ENCODE measurements at places on chromosomes 2 and 18.

DNA sequence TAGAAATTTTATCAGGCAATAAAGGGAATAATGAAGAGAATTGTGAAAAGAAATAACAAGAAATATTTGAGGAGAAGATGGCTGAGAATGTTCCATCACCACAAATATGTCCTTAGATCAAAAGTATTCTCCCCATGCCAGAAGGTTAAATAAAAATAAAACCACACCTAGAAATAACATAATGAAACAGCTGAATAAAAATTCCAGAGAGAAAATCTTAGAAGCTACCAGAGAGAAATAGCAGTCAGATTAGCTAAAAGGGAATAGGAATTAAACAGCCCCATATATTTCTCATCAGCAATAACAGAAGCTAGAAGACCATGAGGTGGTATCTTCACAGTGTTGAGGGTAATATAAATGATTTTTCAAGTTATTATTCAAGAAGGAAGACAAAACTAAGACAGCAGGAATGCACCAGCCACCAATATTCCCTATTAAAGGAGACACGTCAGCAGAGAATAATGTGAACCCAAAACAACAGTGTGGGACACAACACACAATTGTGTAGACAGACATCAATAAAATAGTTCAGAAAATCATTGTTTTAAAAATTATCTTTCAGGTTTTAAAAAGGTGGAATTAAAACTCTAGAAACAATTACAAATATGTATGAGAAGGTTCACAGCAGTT lies 82.0 kb upstream of the NEDD4L start:
- DNase-seq = no peak

DNA sequence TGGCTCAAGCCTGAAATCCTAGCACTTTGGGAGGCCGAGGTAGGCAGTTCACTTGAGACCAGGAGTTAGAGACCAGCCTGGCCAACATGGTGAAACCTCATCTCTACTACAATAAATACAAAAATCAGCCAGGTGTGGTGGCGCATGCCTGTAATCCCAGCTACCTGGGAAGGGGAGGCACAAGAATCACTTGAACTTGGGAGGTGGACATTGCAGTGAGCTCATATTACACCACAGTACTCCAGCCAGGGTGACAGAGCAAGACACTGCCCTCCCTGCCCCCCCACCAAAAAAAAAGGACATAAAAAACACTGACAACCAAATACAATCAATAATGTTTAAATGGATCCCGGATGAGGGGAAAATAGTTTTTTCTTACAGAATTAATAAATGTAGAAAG lies 7.8 kb downstream of the TIA1 start:
- no peak for DNase-seq

DNA sequence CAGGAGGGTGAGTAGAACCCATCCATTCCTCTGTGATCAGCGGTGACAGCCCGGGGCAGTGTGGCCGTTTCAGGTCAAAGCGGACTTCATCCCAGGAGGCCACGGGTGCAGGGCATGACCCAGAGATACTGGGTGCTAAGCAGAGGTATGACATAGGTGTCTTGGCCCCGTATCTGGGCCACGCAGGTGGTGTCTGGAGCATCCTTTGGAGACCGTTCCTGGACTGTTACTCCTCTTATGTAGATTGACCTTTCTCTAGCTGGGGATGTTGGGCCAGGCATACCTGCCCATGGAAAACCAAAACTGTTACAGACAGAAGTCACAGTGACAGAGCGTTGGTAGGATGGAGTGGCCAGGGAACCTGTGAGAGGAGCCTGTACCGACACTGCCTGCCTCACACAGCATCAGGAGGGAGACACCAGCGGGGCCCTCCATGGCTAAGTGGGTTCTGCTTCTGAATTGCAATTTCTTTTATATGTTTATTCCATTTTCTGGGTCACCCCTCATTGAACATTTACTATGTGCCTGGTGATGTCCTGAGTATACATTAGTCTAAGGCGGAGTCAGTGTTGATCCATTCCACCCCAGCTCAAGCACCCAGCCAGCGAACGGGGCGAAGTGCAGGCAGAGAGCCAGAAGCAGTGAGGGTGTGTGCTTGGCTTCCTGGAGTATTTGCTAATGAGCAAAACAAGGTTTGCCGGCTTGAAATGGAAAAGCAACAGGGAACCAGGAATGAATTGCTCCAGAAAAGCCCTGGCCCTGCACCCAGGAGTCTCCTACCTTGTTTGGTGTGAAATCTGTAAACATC lies 141.7 kb downstream of the SH3RF3 start:
- no peak for DNase-seq

GRCh38 chr2:74222300-74222650 lies 23.9 kb downstream of the MTHFD2 start:
- no peak for DNase-seq

GRCh38 chr2:100625717-100626116 lies 62.9 kb downstream of the PDCL3 start:
- DNase-seq = no peak

GRCh38 chr18:78981394-78981831 lies 1.8 kb downstream of the SALL3 start:
- DNase-seq = no peak

GRCh38 chr2:101277111-101277510 lies 24.4 kb downstream of the CNOT11 start:
- DNase-seq = no peak

- no peak for DNase-seq
These were observed 20.7 kb downstream of the RAMP1 start for GRCh38 chr2:237879991-237880560.

- DNase-seq = no peak
These were observed 112.8 kb downstream of the UPP2 start for GRCh38 chr2:158214431-158214830.

DNA sequence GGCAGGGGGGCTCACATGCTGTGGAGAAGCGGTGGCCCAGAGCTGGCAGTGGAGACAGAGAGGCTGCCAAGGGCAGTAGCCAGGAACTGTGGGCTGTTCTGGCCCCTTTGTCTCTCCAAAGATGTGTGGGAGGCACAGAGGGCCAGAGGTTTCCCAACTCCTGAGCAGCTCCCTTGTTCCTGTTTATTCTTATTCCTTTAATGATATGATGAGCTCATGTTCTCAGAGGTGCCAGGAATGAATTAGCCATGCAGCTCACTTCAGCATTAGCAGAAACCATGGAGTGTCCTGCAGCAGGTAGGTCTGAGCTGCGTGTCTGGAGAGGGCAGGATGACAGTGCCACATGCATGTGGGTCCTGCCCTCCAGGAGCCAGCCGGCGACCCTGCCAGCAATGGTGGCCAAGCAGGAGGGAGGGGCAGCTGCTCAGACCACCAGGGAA lies 77.9 kb upstream of the FZD7 start:
- DNase-seq = no peak

GRCh38 chr2:134582547-134582899 lies 136.3 kb downstream of the TMEM163 start:
- DNase-seq = no peak

DNA sequence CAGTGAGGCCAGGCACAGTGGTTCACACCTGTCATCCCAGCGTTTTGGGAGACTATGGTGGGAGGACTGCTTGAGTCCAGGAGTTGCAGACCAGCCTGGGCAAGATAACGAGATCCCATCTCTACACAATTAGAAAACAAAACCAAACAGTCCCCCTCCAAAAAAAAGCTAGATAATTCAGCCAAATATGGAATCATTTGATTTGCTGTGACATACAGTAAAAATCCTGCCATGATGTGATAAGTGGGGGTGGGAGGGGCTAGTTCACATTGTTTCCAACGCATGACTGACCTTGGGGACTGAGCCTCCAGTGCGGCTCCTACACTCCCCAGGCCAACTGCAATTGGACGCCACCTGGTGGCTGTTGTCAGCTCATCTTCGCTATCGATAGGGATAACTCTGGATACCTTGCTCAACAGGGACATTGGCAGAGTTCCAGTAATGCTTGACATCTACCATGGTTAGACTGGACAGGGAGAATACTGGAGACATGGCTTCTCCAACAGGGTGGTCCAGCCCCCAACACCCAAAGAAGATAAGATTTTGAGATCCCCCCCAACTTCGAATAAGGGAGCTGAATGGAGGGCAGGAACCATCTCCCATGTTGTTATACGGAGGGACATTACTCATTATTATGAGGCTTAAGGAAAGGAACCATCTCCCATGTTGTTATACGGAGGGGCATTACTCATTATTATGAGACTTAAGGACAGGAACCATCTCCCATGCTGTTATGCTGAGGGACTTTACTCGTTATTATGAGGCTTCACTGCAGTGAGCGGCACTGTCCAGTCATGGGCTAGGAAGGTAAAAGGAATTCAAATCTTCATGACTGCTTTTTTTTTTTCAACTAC lies 135.9 kb downstream of the TGIF1 start:
- DNase-seq = no peak

GRCh38 chr2:207869784-207870778 lies 100.4 kb upstream of the FZD5 start:
- DNase-seq = peak; percentile 78

DNA sequence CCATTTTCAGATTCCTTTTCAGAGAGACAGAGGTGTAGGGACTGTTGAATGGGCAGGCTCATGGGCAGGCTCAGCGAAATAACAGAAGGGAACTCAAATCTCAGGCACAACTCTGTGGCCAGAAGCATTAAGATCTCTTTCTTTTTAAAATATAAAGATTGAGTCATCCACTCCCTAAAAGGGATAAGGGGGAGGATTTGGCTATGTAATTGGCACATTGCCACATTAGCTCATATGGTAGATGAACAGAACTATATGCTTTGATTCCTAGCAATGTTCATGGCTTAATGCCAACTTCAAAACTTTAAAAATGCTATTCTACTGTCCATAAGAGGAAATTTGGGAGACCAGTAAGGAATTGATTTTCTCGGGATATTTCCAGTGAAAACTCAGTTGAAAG lies 53.8 kb upstream of the SLC5A7 start:
- DNase-seq = no peak

DNA sequence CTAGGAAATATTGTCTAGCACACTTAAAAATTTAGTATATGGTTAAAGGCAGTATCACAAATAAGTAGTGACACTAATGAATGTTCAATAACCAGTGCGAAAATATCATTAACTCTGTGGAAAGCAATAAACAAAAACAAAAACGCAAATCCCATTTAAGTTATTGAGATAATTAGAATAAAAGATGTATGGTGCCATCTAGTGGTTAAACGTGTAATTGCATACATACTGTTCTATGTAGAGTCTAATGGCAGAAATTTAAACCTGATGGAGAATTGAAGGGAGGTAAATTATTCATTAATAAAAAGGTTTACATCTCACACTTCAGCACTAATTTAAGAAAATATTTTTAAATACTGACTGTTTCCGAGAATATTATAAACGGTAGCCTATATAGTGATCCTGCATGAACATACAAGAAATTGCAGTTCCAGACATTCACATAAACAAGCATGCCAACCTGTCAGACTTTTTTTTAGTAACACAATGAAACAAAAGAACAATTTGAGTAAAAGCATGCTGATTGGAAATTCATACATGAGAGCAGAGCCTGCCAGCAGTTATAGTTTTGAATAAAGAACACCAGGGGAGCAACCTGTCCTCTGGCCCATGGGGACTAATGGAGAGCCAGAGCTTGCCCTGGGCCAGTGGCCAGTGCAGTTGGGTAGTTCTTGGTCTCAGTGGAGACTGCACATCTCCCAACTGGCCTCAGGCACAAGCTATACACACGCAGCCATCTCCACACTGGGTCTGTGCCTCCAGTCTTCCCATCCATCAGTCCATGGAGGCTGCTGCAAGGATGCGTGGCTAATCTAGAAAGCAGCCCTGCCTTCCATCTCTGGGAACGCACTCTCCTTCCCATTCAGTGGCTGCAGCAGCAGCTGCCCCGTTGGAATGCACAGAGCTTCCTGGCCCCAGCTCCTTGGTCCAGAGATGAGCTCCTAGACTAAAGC lies 28.0 kb downstream of the GCG start:
- DNase-seq = no peak

DNA sequence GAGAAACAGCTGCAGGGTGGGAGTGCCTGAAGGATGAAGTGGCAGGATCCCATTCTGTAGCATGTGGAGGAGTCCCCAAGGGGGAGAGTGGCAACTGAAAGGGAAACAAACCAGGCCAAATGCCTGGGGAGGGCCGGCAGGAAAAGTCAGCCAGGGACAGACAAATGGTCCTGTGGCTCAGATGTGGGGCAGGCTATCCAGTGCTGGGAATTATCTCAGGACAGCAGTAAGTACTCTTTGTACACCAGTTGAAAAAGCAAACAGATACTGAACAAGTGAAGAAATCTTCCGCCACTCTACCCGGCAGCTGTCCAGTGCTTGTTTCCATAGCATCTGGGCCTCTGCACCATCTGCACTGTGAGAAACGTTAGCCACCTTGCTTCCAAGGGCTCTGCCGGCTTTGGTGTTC lies 408.9 kb downstream of the LRATD1 start:
- no peak for DNase-seq

- DNase-seq = no peak
These were observed 424.4 kb upstream of the ID2 start for GRCh38 chr2:8257502-8257901.

GRCh38 chr18:53887447-53887846 lies 337.0 kb downstream of the MBD2 start:
- no peak for DNase-seq

DNA sequence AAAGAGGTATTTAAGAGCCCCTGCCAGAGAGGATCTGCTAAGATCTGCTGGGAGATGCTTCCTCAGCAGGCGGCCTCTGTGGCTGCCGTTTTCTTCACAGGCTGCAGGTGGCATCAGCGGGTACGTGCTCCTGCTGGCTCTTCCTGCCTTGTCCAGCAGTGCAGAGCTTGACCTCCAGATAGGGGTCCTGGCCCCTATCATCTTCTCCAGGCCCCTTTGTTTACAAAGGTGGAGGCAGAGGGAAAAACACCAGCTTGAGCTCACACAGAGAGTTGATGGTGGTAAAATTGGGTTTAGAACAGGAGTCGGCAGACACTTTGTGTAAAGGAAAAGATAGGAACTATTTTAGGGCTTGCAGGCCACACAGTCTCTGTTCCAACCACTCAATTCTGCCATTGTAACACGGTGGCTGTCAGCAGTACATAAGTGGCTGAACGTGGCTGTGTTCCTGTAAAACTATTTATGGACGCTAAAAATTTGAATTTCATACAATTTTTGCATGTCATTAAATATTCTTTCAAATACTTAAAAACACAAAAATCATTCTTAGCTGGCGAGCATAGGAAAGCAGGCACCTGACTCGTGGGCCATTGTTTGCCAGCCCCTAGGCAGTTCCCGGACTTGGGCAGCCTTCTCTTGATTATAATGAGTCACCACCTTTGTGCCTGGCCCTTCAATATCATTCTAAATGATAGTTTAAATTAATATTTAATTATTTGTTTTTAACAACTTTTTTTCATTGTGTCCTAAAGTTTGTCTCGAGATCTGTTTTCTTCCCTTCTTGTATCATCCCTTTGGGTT lies 98.2 kb upstream of the B3GNT7 start:
- no peak for DNase-seq

GRCh38 chr18:40470723-40471122 lies 1484.3 kb upstream of the PIK3C3 start:
- no peak for DNase-seq

DNA sequence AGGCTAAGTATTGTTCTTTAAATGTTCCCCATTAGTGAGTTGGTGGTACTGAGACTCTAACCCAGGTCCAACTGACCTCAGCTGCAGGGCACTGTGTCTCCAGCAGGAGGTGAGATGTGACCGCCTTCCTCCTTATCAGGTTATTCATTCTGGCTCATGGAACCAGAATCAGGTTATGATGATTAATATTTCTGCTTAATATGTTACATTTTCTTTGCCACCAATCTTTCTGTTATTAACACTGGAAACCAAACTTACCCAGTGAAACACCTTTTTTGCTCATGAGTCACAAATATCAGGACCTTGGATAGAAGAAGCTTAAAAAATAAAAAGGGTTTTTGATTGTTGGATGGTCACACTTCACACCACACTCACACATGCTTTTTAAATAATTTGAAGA lies 85.4 kb downstream of the DPP4 start:
- no peak for DNase-seq

GRCh38 chr18:79274823-79275222 lies 120.9 kb upstream of the NFATC1 start:
- DNase-seq = no peak
